Foreskin keratinocyte (primary cell): ENCODE measurements at places on chromosomes 2 and 18.

- peak; percentile 13 for DNase-seq
Observed at GRCh38 chr2:65128297-65129190, 1.4 kb downstream of the RAB1A start.

- DNase-seq = no peak
Observed at GRCh38 chr2:235416858-235417499, 76.9 kb upstream of the AGAP1 start.

DNA sequence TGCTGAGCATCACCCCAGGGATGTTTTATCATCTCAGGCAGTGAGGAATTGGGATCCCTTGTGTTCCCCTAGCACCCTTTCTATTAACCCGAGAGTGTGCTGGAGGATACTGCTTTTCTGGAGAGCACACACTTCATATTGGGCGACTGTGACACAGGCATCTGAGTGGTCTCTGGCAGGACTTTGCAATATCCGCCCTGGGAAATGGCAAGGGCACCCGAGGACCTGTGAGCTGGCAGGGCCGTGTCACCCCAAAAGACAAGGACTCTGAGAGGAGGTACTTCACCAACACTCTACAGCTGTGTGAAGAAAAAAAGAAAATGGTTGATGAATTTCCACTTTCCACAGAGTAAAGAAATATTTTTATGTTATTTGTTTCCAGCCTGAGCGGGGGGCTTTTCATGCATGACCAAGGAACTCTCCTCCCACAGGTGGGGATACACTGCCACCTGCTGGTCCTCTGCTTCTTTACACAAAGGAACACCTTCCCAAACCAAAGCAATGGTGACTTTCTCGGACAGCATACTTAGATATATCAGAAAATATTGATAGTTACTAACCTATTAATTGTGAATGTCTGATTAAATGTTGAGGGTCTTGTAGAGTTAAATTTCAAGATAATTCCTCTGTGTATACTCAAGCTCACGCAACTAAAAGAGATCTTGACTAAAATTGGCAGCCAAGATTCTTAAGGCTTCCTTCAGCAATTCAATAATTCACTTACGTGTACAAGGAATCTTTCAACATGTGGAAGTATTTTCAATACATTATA is 45.9 kb upstream of the REG3G start:
- no peak for DNase-seq

- DNase-seq = no peak
Observed at GRCh38 chr2:175449616-175450015, 268.1 kb upstream of the ATP5MC3 start.

- peak; percentile 67 for DNase-seq
Observed at GRCh38 chr18:74139888-74140287, 7.7 kb downstream of the FBXO15 start.

GRCh38 chr18:11740461-11740860 is 51.4 kb downstream of the GNAL start:
- DNase-seq = no peak

- no peak for DNase-seq
Observed at GRCh38 chr2:69340101-69340775, 46.8 kb downstream of the GFPT1 start.

DNA sequence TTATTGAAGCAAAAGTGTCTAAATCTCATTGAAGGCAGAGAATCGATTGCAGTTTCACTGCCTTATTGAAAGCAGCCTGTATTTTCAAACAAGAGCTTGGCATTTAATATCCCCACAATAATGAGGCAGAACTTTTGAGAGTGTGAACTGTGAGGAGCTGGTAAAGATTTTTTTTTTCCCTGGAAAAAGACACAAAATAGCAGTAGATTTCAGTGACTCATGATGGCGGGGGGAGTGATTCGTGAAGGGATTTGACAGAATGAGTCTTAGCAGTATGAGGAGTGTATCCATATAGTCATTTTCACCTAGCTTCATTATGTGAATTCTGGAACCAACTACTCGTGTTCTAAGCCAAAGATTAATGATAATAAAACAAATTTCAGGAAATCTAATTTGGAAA is 242.9 kb downstream of the ARL6IP6 start:
- no peak for DNase-seq

GRCh38 chr18:49655266-49656072 is 93.6 kb downstream of the LIPG start:
- DNase-seq = no peak

GRCh38 chr18:79595876-79596374 is 83.7 kb upstream of the CTDP1 start:
- no peak for DNase-seq

GRCh38 chr2:58476556-58476955 is 235.4 kb upstream of the FANCL start:
- DNase-seq = no peak

GRCh38 chr2:185771396-185771795 is 32.8 kb downstream of the FSIP2 start:
- no peak for DNase-seq

DNA sequence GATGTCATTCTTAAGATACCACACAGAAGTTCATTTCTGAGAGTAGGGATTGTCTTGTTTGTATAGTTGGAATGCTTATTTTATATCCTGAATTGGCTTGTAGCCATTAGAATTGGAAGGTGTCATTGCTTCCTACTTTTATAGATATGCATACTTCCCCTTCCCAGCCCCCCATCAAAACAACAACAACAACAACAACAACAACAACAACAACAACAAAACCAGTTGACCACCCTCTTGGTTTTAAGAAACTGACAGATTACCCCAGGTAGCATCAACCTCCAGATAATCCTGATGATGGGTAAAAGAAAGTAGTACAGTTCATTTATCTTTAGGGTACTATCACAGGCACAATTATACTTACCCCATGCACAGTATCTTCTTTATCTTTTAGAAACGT is 20.0 kb downstream of the PHLPP1 start:
- DNase-seq = no peak

DNA sequence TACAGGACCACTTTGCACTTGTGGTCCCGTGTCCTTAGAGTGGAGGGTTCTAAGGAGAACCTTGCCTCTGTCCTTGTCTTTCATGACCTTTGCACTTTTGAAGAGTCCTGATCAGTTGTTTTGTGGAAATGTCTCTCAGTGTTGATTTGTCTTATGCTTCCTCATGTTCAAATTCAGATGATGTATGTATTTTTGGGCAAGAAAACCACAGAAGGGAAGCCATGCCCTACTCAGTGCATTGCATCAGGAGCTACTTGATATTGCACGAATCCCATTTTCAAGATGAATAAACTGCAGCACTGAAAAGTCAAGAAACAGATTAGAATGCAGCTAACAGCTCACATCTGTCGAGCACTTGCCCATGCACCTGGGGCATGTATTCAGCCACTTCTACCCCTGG is 152.2 kb downstream of the INHBB start:
- DNase-seq = no peak

DNA sequence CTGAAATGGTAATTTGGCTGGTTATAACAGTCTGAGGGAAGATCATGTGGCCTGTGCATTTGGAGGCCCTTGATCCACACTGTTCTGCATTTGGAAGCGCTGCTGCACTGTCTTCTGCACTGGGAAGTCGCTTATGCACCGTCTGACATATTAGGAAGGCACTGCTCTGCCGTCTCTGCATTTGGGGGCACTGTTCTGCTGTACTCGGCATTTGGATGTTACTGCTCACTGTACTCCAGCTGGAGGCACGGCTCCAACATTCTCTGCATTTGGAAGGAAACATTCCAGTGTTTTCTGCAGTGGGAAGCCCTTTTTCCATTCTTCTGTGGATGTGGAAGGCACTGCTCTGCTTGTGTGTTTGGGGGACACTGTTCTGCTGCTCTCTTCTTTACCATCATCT is 9.6 kb upstream of the PROM2 start:
- no peak for DNase-seq

GRCh38 chr2:1321321-1321720 is 91.9 kb upstream of the TPO start:
- no peak for DNase-seq

DNA sequence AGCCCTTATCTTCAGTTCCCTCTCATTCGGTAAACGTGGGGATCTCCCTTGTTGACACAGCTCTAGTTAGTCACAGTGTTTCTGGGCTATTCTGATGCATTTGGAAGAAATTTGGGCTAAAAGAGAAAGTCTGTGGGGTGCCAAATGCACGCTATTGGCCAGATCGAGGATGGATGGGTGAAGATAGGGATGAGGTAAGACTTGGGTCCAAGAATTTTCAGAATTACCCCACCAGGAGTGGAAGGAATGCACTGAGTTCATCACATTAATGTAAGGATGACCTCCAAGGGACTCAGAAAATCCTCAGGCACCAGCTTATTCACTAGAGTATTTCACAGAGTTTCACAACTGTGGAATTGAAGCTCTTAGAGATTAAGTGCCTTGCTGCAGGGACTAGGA is 49.3 kb downstream of the NRP2 start:
- no peak for DNase-seq

- DNase-seq = no peak
Observed at GRCh38 chr2:148362144-148362796, 282.3 kb upstream of the EPC2 start.

DNA sequence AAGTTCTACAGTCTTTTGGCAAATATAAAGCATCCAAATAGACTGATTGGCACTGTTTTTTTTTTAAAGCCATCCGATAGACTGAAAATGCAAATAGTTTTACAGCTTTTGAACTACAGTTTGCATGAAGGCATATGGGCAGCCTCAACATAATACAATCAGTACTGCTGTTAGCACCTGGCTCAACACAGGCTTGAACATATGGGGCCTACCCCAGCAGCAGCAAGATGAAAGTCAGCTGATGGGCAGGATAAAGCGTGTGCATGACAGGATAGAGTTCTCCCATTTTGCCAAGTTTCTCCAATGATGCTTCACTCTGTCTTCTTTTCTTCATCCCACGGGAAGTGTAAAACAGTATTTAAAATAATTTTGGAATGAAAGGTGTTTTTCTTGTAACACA is 1.3 kb upstream of the AKAIN1 start:
- DNase-seq = no peak

GRCh38 chr2:26235089-26235488 is 9.3 kb downstream of the HADHA start:
- no peak for DNase-seq

- peak; percentile 10 for DNase-seq
Observed at GRCh38 chr18:66560094-66560493, 43.8 kb downstream of the CDH19 start.

DNA sequence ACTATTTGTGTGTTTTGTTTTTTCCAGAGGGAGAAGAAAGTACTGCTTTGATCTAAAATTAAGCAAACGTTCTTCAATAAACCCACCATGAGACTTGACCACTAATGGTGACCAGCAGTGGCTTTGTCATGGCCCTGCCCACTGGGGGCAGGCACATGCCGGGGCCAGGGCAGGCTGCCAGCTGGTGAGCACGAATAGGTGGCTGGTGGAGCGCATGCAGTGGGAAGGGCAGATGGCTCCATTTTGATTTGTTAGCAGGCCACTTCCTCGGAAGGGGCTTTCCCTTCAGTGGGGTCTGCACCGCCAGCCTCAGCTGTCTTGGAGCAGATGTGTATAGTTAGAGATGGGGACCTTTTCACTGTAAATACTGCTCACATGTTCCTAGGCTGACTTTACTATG is 277.1 kb downstream of the SOX11 start:
- no peak for DNase-seq

GRCh38 chr18:53796040-53796729 is 428.3 kb downstream of the MBD2 start:
- peak; percentile 75 for DNase-seq

- DNase-seq = no peak
Observed at GRCh38 chr2:67994716-67995115, 68.1 kb downstream of the C1D start.

DNA sequence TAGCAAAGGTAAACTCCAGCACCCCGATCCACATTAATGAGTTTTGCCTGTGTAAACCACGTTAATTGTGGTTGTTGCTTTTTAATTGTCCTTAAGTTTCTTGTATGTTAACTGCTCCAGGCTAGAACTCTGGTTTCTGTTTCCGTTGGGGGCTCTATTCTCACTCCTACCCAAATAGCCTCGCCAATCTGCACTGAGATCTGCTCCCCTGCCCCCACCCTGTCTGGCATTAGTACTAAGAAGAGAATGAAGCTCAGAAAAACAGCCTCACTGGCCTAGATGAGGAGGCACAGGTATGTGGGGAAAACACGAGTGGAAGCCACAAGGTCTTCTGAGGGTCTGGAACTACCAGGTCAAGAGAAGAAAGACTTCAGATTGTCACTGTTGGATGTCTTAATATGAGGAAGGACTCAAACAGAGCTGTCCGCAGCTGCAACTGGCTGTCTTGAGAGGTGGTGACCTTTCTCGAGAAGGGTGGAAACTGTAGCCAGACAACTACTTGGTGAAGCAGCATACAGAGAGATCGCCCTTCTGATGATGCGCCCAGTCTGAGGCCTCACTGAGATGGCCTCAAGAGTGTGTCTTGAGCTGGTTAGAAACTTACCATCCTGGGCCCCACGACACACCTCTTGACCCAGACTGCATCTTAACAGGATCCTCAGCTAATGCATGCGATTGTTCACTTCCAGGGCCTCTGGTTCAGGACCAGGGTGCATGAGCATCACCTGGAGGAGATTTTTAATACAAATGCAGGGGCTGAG is 73.1 kb downstream of the TGOLN2 start:
- DNase-seq = no peak

- DNase-seq = peak; percentile 25
Observed at GRCh38 chr2:55012672-55013484, 37.4 kb downstream of the RTN4 start.

- no peak for DNase-seq
Observed at GRCh38 chr2:216289470-216289869, 82.8 kb downstream of the MARCHF4 start.

GRCh38 chr2:193187816-193188215 is 993.1 kb upstream of the TMEFF2 start:
- no peak for DNase-seq

GRCh38 chr2:31187166-31187565 is 30.1 kb downstream of the CAPN14 start:
- no peak for DNase-seq

DNA sequence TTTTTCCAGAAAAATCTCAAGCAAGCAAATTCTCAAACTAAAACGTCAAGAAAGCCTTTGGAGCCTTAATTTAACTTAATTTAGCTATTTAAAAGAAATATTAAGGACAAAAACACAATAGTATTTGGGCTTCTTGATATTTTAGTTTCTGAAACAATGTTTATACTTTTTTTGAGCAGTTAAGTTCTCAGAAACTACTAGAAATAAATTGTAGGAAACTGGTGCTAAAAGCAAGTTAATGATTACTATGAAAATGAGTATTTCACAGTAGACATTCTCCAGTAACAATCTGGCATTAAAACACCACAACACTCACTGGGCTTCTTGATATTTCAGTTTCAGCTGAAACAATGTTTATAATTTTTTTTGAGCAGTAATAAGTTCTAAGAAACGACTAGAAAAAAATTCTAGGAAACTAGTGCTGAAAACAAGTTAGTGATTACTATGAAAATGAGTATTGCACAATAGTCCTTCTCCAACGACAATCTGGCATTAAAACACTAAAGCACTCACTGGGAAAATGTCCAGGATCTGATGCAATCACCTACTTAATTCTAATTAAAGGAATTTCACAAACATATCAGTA is 45.1 kb downstream of the TRAK2 start:
- DNase-seq = peak; percentile 26

DNA sequence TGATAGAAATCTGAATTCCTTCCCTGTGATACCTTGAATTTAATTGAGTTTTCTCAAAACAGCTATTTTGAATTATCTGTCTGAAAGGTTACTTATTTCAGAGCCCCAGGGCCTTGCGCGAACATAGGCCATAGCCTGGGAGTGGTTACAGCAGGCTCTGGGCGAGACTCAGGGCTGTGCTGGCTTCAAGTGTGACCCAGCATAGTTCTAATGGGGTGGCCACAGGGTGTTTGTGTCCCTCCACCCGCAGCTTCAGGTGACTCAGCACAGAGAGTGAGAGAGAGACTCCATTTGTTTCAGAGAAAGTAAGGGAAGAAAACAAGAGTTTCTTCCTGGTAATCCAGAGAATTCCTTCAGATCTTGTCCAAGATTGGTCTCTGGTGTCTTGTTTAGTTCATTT is 137.9 kb upstream of the POU3F3 start:
- no peak for DNase-seq
